ENCODE measurements at places on chromosomes 16 and 17.

DNA sequence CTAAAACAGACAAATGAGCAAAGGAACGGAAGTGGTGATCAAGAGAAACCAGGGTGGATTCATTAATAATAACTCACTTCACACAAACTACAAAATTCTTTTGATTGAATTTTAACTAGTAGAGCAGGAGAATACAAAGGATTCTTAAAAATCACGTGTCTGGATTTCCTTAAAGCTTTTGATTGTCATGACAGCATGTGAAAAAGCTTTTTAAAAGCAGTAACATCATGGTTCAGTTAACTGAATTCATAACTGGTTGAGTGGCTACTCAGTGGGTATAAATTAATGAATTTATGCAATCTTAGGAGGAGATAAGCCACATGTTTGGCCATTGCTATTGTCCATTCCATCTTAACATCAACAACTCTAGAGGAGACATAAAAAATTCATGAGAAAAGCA, 333.2 kb downstream of the SLC39A11 start:
- no peak for DNase-seq

DNA sequence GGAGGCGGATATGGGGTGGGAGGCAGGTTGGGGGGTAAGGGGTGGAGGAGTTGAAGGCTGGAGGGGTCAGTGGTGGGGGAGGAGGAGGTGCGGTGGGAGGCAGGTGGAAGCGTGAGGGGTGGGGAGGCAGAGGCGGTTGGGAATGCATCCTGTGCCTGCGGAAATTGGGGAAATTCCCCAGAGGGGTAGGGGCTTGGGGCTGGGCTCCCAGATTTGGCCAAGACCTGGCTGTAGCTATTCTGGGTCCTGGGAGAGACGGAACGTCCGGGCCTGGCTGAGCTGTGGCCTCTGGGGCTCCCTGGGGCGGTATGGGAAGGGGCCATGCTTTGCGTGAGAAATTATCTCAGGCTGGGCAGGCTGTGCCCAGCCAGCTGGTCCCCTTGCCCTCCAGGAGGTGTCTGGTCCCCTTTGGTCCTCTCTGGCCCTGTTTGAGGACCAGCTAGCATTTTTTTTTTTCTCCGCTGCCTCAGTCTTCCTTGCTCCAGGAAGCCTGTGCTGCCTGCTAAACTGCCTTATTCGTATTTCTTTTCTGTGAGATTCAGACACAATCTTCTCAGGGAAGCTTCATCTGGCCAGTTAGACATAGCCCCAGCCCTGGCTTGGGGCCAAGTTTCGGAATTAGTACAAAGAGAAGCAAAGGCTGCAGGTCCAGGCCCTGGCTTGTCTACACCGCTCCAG, 7.3 kb upstream of the TRPV2 start:
- no peak for DNase-seq

- DNase-seq = no peak
These were observed 4.4 kb downstream of the SEC14L1 start for GRCh38 chr17:77145224-77145611.

DNA sequence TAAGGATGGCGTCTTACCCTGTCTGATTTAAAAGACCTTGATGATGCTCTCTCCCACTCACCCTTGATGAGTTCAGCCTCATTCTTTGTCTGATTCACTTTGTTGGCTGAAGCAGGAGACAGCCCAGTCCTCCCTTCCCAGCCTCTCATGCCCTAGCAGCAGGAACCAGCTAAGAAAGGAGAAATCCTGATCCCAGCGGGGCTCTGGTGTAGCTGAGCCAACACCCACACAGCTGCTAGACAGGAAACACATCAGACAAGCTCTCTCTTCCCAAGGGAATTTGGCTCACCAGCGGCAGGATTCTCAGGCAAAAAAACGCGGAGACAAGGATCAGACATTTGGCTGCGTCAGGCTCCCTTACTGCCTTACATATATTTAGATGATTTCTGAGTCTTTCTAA, 211.5 kb downstream of the CDH11 start:
- no peak for DNase-seq

Data from cerebellar nuclear complex (tissue), 1 donor.